Neural crest cell (in vitro differentiated cells): ENCODE measurements at places on chromosomes 4 and X. TPM values are rescaled to one million over a fixed set of nuclear protein-coding genes. Genes with fewer than 3 reads are reported as not detected.

Gene P2RY8
- not detected in 2 replicates for total RNA-seq

DNA sequence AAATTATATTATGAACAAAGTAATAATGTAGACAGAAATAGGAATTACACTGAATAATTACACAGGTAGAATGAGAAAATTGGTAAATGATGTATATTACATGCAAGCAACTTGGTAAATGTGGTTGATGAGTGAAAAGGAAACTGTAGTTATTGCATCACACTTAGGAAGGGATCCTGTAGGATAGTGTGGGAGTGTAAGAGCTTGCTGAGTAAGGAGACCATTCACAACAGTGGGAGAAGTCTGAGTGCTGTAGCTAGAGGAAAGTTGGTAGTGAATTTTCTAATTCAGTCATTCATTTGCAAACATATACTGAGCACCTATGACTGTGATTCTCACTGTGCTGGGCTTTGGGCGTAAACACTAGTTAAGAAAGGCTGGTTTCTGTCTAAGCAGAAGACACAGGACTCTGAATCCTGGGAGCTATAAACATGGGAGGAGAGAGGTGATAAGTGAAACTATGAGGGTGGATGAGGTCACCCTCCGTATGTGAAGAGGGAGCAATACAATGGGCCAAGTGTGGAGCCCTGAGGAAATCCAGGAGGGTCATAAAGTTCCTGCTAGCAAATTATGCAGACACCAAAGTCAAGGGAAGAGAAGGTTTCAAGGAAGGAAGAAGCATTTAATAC lies 14.2 kb upstream of the CPE start:
- no peak overlapping the region for H3K27ac ChIP-seq
- no peaks in the 10 kb centered on the region for H3K4me1 ChIP-seq
- no peaks in the 10 kb centered on the region for H3K36me3 ChIP-seq

DNA sequence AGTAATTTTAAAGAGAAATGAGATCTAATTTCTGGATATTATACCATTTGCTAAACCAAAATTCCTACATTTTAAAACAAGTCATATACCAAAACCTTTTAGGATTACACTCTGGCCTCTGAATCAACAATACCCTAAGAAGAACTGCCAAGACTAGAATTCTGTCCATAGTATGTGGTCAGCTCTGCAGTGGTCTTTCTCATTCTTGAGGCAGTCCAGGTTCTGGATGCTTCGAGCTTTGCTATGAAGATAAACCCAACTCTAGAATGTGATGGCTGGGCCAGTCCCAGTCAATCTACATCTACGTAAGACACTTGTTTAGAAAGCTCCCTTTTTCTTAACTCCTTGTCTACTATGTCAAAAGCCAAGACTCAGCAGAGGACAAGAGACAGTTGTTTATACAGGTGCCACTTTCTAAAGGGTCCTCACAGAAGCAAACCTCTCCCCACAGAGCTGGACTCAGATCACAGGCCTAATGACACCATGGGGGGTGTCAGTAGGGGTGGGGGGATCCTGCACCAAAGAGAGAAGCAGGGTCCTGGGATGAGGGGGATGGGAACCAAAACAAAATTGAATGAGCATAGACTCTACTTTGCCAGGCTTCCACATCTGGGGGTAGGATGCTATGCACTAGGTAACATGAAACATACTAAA lies 63.2 kb downstream of the SH3RF1 start:
- H3K36me3 ChIP-seq, result peaks cover 8% of the 10 kb centered on the region
- H3K27me3 ChIP-seq, result no peaks in the 10 kb centered on the region
- peak overlapping the region; percentile 61 for H3K4me3 ChIP-seq
- H3K4me1 ChIP-seq, result peaks cover 41% of the 10 kb centered on the region
- H3K27ac ChIP-seq, result peak overlapping the region; percentile 57

DNA sequence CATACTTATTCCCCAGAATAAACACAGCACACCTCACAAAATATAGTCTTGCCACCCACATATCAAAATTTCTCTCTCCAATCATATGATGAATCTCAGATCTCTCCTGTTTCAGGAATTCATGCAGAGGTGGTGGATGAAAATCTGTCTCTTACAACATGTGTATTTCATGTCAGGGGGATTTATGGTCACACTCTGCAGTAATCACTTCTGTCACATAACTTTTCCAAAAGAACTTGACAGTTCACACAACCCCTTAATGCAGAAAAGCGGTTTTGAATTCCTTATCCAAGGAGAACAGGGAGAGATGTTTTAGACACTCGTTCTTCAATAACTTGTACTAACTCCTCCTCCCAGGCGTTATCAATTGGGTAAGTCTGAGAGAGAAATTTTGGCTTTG lies 180.5 kb upstream of the ETNPPL start:
- no peaks in the 10 kb centered on the region for H3K27me3 ChIP-seq
- H3K4me3 ChIP-seq, result no peak overlapping the region
- no peaks in the 10 kb centered on the region for H3K36me3 ChIP-seq
- no peak overlapping the region for H3K27ac ChIP-seq
- H3K4me1 ChIP-seq, result peaks cover 5% of the 10 kb centered on the region
- no peak for DNase-seq

DNA sequence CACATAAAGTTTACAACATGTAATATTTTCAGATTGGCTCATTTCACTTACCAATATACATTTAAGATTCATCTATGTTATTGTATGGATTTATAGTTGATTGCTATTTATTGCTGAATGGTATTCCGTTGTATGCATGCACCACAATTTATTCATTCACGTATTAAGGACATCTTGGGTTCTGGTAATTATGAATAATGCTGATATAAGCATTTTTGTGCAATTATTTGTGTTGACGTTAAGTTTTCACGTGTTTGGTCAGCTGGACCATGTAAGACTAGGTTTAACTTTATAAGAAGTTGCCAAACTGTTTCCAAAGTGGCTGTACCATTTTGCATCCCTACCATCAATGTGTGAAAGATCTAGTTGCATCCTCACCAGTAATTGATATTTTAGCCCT lies 35.1 kb downstream of the MAGEB10 start:
- no peak overlapping the region for H3K4me3 ChIP-seq
- no peaks in the 10 kb centered on the region for H3K4me1 ChIP-seq
- H3K36me3 ChIP-seq, result no peaks in the 10 kb centered on the region

- peaks cover 12% of the 10 kb centered on the region for H3K4me1 ChIP-seq
- H3K27ac ChIP-seq, result no peak overlapping the region
- no peak overlapping the region for H3K4me3 ChIP-seq
- H3K27me3 ChIP-seq, result no peaks in the 10 kb centered on the region
- DNase-seq, result no peak
- H3K36me3 ChIP-seq, result no peaks in the 10 kb centered on the region
Measured at GRCh38 chrX:10828036-10828435, 207.7 kb upstream of the MID1 start.
